ENCODE measurements at places on chromosomes 7 and 10.

DNA sequence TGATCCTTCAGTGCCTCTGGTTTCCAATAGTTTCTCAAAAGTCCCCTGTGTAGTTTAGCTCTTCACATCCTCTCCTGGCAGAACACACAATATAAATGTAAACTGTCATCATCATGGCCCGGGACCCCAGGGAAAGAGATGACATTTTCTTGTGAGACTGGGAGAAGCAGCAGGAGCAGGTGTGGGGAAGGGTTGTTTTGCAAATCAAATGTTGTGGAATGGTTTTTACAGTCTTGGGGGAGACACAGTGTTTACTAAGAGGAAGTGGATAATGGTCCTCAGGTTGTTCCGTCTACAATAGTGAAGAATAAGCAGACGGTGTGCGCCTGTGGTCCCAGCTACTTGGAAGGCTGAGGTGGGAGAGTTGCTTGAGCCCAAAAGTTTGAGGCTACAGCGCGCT, 159.1 kb downstream of the SEC23IP start:
- no peak for DNase-seq

- DNase-seq, result peak; percentile 96
Observed at GRCh38 chr7:112080441-112080840, 125.8 kb downstream of the DOCK4 start.

GRCh38 chr7:104341546-104341945, 13.1 kb downstream of the LHFPL3 start:
- DNase-seq, result no peak

GRCh38 chr7:142319970-142320369, 62.1 kb upstream of the PRSS58 start:
- DNase-seq, result no peak

GRCh38 chr10:62244088-62244487, 24.6 kb downstream of the RTKN2 start:
- DNase-seq, result no peak

DNA sequence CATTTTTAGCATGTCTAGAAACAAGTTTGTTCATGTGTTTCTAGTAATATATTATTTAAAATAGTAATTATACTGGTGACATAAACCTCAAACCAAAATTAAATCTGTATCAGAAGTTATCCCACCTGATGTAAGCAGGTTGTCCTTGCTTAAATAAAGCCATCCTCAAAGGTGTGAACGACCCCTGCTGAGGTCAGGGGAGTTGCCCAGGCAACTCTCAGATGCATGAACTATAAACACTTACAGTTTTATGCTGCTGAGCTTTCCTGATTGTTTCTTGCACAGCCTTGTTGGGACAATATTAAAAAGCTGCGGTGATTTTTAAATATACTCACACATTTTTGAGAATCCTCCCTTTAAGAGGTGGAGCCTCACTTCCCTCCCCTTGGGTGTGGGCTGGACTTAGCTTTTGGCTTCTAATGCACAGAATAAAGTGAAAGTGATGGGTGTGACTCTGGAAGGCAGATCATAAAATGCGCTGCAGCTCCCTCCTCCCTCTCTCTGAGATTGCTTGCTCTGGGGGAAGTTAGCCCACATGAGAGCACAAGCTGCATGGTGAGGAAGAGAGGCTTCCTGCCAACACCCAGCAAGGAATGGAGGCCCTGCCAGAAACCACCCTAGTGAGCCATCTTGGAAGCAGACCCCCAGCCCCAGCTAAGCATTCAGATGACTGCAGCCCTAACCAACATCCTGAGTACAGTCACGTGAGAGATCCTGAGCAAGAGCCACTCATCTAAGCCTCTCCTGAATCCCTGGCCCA, 152.7 kb downstream of the SKIDA1 start:
- DNase-seq, result peak; percentile 92

- DNase-seq, result peak; percentile 85
Observed at GRCh38 chr10:31157123-31158010, 125.7 kb upstream of the ZNF438 start.

- DNase-seq, result no peak
Observed at GRCh38 chr10:29157321-29157720, 131.5 kb upstream of the LYZL1 start.

- peak; percentile 60 for DNase-seq
Observed at GRCh38 chr10:30436191-30436611, 2.2 kb downstream of the MAP3K8 start.

GRCh38 chr7:27237735-27238334, 4.8 kb upstream of the EVX1 start:
- DNase-seq, result peak; percentile 5

- DNase-seq, result no peak
Observed at GRCh38 chr7:97025130-97025499, 484 bp upstream of the DLX5 start.

DNA sequence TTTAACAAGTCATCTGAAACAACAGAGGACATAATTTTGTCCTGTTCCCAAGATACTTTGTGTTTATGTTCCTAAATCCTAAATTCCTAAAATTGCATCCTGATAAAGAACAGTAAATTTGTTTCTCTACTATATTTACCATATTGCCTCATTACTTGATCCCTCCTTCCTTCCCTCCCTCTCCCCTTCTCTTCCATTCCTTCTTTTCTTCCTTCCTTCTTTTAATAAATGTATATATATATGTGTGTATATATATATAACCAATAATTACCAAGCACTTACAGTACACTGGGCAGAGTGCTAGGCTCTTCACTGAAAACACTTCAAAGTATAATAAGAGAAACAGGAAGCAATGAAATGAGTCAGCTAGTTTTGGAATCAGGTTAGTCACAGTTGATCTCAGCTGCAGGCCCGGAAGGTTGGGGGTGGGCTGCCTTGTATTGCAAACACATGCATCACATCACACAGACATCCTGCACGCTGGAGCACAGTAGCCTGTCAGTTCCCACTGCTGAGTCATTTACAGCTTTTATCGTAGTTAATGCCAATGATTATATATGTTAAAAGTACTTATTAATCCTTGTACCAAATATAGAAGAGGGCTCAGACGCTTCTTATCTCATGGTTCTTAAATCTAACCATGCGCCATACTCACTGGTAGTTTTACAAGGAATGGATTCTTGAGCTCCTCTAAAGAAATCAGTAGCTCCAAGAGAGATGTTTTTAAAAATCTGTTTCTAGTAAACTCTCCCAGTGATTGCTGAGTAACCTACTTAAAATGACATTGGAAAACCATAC, 551.7 kb downstream of the GRM8 start:
- peak; percentile 78 for DNase-seq

DNA sequence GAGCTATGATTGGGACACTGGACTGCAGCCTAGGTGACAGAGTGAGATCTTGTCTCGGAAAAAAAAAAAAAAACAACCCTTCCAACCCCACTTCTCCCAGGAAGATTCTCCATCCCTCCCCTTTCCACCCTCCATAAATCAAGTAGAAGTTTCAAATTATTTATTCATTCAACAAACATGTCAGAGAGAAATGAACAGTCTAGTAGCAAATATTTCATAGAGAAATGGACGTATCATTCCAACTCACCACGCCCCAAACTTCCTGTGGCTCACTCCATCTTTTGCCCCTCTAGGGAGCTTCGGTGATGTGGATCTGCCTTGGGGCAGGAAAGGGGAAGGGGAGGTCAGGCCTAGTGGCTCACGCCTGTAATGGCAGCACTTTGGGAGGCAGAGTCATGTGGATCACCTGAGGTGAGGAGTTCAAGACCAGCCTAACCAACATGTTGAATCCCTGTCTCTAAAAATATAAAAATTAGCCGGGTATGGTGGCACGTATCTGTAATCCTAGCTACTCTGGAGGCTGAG, 638 bp upstream of the TRAPPC14 start:
- no peak for DNase-seq

DNA sequence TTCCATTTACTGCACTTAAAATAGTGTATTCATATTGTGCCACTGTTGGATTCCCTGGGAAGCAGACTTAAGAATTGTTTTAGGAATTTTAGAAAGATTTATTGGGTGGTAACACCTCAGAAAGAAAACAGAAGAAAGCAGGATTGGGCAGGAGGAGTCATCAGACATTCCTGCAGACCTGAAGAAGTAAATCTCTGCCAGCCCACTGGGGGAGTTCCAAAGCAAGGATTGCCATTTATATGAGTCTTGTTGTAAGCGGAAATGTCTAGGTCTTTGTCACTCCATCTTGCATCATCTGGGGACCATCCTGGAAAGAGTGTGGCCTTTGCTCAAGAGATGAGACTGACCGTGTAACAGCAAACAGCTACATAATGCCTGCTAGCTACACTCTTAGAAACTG, 947.6 kb upstream of the POT1 start:
- DNase-seq, result no peak

DNA sequence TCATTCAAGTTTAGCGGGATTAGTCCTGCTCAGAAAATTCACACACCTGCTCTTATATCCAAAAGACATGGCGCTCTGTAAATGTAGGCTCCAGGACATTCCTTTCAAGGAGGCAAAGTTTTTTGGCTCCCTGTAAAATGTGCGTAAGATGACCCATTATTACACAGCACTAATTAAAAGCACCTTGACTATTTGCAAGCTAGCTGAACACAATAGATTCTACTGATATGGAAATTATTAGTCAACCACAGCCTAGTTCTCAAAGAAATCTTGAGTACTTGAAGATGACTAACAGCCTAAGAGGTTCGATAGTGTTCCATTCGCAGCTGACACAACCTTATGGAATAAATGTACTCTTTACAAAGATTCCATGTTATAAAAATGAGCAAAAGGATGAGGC, 175.2 kb downstream of the BMPER start:
- DNase-seq, result peak; percentile 48

DNA sequence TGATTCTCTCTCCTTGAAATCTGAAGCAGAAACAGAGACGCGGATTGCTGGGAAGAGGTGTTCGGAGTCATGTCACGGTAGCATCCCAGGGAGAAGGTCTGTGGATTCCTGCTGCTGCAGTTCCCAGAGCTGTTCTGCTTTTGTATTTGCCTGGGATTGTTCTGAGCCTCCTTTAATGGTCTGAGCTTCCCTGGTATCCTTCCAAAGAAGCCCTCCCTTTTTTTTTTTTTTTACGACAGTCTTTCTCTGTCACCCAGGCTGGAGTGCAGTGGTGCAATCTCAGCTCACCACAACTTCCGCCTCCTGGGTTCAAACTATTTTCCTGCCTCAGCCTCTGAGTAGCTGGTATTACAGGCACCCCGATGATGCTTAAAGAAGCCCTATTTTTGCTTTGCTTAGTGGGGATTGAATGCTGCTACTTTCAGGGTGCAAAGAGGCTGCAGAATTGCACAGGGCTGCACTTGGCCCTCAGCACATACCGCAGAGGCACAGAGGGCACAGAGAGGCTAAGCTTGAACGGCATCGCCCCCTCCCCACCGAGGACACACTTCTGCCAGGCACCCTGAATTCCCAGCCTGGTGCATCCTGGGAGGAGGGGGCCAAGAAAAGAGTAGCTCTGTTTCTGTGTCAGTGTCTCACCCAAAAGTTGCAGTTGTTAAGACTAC, 208.6 kb upstream of the GALNT17 start:
- DNase-seq, result no peak

DNA sequence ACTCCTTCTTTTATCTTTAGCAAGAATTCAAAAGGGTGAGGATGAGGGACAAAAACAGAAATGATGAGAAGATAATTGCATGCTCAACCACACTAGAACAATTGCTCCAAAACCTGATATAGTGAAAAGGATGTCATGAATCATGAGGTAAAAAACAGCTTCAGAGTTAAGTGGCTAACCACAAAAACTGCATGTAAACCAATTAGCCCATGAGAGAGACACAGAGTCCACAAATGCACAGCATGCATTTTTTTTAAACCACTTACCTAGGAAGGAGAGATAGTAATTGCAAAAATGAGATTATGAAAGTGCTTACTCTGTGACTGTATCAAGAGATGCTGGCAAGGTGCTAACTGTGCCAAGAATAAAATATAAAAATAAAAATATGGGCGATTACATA, 132.9 kb downstream of the MBL2 start:
- DNase-seq, result no peak

DNA sequence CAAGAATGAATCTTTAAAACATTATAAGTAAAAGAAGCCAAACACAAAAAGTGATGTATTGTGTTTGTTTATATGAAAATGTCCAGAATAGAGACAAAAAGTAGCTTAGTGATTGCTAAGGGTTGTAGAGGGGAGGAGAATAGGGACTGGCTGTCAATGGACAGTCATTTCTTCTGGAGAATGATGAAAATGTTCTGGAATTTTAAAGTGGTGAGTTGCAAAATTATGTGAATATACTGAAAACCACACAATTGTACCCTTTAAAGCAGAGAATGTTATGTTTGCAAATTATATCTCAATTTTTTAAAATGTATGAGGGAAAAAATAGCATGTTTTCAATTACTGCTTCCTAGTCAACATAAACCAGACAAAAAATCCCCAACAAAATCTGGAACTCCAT, 174.2 kb downstream of the KMT2E start:
- peak; percentile 25 for DNase-seq

- DNase-seq, result no peak
Observed at GRCh38 chr10:13247246-13247645, 13.1 kb upstream of the UCMA start.

DNA sequence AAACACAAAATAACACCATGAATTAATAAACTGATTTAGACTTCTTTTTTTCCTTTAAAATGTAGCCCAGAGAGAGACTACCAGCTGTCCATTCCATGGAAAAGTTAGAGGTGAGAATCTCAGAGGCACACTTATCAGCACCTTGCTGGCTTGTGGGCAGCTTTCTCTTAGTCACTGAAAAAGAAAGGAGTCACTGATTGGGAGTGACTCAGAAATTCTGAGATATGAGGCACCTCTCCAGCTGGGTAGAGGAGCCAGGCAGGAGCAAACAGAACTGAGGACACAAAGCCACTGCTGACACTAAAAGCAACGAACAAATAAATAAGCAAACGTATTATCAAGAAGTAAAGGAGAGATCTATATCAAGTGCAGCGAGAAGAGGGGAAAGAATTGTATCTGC, 310.6 kb downstream of the PARD3 start:
- DNase-seq, result peak; percentile 71

DNA sequence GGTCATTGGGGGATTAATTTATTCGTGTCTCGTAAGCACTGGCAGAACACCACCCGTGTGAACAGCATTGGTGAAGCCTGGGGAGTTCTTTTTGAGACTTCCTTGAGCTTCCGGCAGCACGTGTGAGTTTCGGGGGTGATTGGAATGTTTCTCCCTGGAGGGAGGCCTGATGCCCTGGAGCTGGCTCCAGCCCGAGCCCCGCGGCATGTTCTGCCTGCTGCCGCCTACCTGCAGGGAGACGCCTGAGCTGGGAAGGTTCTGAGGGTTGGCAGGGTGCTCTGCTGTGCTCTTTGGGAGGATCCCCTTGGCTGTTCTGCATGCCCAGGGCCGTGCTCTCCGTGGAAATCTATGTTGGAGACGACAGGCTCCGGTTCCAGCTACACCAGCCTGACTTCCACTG, 159.3 kb downstream of the MGMT start:
- DNase-seq, result no peak

DNA sequence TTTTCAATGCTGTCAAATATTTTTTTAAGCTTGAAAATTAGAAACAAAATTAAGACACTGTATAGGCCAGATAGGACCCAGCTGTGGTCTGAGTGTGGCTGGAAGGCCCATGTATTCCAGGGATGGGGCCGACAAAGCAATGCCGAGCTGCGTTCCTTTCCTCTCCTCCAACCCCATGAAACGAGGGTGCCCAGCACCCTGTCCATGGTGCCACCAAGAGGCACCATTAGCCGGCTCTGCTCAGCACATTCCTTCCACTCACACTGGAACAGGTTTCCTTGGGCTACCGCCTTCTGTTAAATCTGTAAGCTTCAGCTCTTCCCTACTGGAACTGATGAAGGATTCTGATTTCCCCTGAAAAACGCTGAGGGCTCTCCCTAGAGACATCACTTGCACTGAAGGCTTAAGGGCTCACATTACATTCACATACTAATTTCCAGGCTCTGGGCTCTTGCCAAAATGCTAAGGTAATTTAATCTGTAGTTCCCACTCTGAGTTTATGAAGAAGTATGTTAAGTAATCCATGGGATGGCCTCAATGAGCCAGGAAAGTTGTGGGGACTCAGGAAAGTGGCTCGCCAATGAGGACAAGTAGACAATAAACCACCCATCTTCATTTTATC, 73.7 kb upstream of the CAMK2B start:
- DNase-seq, result peak; percentile 59
